ENCODE measurements at places on chromosomes 7 and 10.

- H3K4me1 ChIP-seq = peaks cover 9% of the 10 kb centered on the region
- peak overlapping the region; percentile 22 for H3K4me3 ChIP-seq
- no peaks in the 10 kb centered on the region for H3K27me3 ChIP-seq
- peak overlapping the region; percentile 58 for H3K27ac ChIP-seq
- H3K36me3 ChIP-seq = no peaks in the 10 kb centered on the region
Observed at GRCh38 chr10:88042160-88043100, 179.0 kb downstream of the PTEN start.

- H3K27ac ChIP-seq = peak overlapping the region; percentile 43
- no peaks in the 10 kb centered on the region for H3K27me3 ChIP-seq
- H3K4me1 ChIP-seq = no peaks in the 10 kb centered on the region
- H3K36me3 ChIP-seq = no peaks in the 10 kb centered on the region
Observed at GRCh38 chr10:11148142-11149028, 130.7 kb downstream of the CELF2 start.

GRCh38 chr7:106749165-106749564 is 88.2 kb upstream of the CCDC71L start:
- DNase-seq = no peak
- H3K36me3 ChIP-seq = no peaks in the 10 kb centered on the region
- H3K4me3 ChIP-seq = no peak overlapping the region
- no peaks in the 10 kb centered on the region for H3K4me1 ChIP-seq

DNA sequence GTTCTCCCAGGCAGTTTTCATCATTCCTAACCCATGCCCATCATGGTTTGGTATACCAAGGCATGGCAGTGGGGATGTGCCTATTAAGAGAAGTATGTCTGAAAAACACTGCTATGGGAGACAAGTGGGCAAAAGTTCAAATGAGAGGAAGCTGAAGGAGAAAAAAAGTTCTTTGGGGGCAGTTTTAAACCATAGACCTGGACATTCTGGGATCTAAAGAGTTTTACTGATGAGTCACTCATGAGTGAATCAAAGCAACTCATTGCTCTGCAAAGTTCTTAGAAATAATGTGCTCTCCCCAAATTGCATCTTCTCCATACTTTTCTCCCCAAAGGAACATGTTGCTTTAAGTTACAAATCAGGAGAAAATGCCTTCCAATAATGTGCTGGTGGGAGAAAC is 256.9 kb upstream of the MTPN start:
- no peak for DNase-seq
- H3K27me3 ChIP-seq = no peaks in the 10 kb centered on the region
- no peak overlapping the region for H3K27ac ChIP-seq
- no peaks in the 10 kb centered on the region for H3K36me3 ChIP-seq
- H3K4me1 ChIP-seq = no peaks in the 10 kb centered on the region

- no peaks in the 10 kb centered on the region for H3K36me3 ChIP-seq
- H3K27me3 ChIP-seq = no peaks in the 10 kb centered on the region
- DNase-seq = no peak
- no peak overlapping the region for H3K4me3 ChIP-seq
- H3K27ac ChIP-seq = no peak overlapping the region
- no peaks in the 10 kb centered on the region for H3K4me1 ChIP-seq
Observed at GRCh38 chr7:37718585-37718984, 35.0 kb downstream of the GPR141 start.

GRCh38 chr7:38806912-38807311 is 102.1 kb downstream of the VPS41 start:
- H3K27ac ChIP-seq = no peak overlapping the region
- no peaks in the 10 kb centered on the region for H3K27me3 ChIP-seq
- no peaks in the 10 kb centered on the region for H3K36me3 ChIP-seq
- H3K4me3 ChIP-seq = no peak overlapping the region
- no peak for DNase-seq
- H3K4me1 ChIP-seq = no peaks in the 10 kb centered on the region

DNA sequence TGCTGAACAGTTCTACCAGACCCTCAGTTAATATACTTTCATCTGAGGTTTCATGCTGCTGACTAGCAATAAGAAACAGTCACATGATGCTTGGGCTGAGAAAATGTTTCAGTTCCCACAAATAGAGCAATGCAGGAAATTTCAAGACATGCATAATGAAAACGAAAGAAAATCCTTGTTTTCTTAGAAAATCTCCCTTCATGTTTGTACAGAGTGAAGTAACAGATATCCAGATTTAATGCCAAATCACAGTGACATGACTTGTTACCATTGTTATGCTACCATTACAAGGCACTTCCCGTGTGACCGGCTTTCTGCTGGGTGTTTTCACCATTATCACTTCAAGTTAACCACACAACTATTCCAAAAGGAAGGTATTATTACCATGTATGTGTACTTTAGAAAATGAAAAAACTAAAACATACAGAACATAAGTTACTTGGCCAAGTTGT is 121.7 kb downstream of the DOCK4 start:
- H3K4me1 ChIP-seq = peaks cover 12% of the 10 kb centered on the region
- H3K36me3 ChIP-seq = no peaks in the 10 kb centered on the region
- H3K27ac ChIP-seq = peak overlapping the region; percentile 45
- no peak overlapping the region for H3K4me3 ChIP-seq

GRCh38 chr10:126854726-126855495 is 50.3 kb upstream of the DOCK1 start:
- H3K4me3 ChIP-seq = no peak overlapping the region
- no peaks in the 10 kb centered on the region for H3K4me1 ChIP-seq
- no peak for DNase-seq
- no peak overlapping the region for H3K27ac ChIP-seq
- H3K36me3 ChIP-seq = no peaks in the 10 kb centered on the region

DNA sequence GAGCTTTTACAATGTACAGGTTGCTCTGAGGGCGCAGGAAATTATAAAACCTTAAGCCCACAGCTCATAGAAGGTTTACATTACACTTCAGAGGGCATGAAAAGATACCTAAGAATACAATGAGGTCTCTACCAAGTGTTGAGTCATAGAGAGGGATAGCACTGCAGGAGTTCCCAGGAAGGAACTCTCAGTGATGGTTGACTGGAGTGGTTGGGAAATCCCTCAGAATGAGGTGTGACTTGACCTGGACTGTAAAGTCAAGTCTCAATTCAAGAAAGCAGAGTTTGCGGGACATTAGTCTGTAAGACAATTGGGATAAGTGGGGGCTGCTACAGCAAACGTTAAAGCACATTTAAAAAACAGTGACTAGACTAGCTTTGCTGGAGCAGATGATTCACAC is 21.9 kb downstream of the TNKS2 start:
- H3K4me1 ChIP-seq = no peaks in the 10 kb centered on the region
- H3K4me3 ChIP-seq = no peak overlapping the region
- peaks cover 5% of the 10 kb centered on the region for H3K36me3 ChIP-seq

GRCh38 chr7:149547126-149547525 is 49.5 kb upstream of the ZNF746 start:
- H3K27me3 ChIP-seq = no peaks in the 10 kb centered on the region
- H3K36me3 ChIP-seq = peaks cover 15% of the 10 kb centered on the region
- H3K27ac ChIP-seq = no peak overlapping the region
- no peaks in the 10 kb centered on the region for H3K4me1 ChIP-seq

DNA sequence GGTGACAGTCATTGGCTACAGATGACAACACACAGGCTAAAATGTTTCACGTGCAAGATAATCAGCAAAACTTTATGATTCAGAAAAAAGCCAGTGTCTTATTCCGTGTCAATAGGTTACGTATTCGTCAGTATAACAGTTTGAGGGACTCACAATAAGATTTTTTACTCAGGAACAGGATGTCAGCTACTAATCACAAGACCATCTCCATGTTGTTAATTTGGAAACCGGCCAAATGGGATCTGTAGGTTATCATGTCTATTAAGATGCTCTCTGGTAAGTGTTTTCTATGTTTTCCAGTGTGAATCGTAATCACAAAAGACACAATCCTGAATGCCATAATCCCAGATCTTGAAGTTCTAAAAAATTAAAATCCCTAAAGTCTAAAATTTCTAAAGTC is 197.3 kb downstream of the ETV1 start:
- no peaks in the 10 kb centered on the region for H3K4me1 ChIP-seq
- H3K4me3 ChIP-seq = no peak overlapping the region
- H3K36me3 ChIP-seq = no peaks in the 10 kb centered on the region
- H3K27ac ChIP-seq = no peak overlapping the region

GRCh38 chr7:137992550-137993394 is 9.1 kb downstream of the CREB3L2 start:
- no peaks in the 10 kb centered on the region for H3K36me3 ChIP-seq
- peak overlapping the region; percentile 83 for H3K27ac ChIP-seq
- peak; percentile 76 for DNase-seq
- H3K4me3 ChIP-seq = no peak overlapping the region
- H3K27me3 ChIP-seq = no peaks in the 10 kb centered on the region

GRCh38 chr7:87322912-87323311 is 22.6 kb upstream of the CROT start:
- no peaks in the 10 kb centered on the region for H3K27me3 ChIP-seq
- H3K4me1 ChIP-seq = no peaks in the 10 kb centered on the region
- H3K27ac ChIP-seq = no peak overlapping the region
- H3K4me3 ChIP-seq = no peak overlapping the region
- DNase-seq = no peak
- no peaks in the 10 kb centered on the region for H3K36me3 ChIP-seq

DNA sequence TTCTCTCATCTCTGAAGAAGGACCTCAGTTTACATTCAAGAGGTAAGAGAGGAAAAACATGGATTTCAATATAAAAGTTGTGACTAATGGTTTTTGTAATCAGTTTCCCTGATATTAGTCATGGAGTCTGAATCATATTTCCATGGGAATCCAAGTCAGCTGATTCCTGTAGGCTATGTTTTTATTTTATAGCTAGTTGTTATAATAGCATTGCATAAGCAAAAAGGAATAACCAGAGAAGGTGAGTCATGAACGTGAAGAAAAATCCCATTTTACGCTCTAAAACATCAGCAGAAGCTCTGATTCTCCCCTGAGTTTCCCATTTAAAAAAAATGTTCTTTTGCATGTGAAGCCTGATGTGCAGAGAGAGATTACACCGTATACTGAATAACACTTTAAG is 299.3 kb downstream of the SFMBT2 start:
- no peak overlapping the region for H3K27ac ChIP-seq
- no peaks in the 10 kb centered on the region for H3K36me3 ChIP-seq
- no peak overlapping the region for H3K4me3 ChIP-seq
- H3K27me3 ChIP-seq = no peaks in the 10 kb centered on the region
- no peak for DNase-seq
- H3K4me1 ChIP-seq = no peaks in the 10 kb centered on the region

DNA sequence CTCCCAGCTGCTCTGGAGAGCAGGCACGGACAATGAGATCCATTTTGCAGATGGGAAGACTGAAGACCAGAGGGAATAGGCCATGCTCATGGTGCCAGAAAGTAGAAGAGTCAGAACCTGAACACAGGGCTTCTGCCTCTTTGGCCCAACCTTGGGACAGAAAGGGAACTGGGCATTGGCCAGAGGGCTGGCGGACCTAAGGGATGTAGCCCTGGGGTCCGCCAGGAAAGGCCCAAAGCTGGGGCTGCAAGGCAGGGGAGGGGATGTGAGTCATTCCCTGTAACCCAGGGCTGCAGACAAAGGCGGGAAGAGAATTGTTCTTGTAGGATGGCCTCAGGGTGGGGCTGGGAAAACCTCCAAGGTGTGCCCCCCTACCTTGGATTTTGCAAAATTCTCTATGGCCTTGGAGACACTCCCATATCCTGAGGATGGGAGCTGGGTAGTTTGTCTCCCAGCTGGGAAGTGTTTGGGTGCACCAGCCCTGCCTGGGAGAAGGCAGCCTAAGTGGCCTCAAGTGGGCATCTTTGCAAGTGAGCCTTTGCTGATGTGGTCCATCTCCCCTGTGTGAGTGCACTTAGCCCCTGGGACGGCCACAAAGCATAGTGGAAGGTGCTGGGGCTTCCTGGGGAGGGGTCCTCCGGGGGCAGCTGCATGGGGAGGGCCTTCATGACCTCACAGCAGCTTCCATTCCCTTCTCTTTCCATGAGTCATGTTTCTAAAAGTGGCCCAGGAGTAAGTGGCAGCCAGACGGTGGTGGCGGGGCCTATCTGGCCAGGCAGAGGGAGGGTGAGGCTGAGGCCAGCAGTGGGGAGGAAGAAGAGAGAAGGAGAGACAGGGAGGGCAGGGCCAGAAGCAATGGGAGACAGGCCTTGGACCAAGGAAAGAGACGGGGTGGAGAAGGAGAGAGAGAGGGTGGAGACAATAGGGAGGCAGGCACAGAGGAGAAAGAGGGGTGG is 9.2 kb downstream of the AQP1 start:
- no peaks in the 10 kb centered on the region for H3K27me3 ChIP-seq
- no peaks in the 10 kb centered on the region for H3K4me1 ChIP-seq
- H3K4me3 ChIP-seq = no peak overlapping the region
- peak; percentile 30 for DNase-seq
- H3K36me3 ChIP-seq = no peaks in the 10 kb centered on the region
- peak overlapping the region; percentile 55 for H3K27ac ChIP-seq

- H3K36me3 ChIP-seq = no peaks in the 10 kb centered on the region
- no peak overlapping the region for H3K4me3 ChIP-seq
- no peaks in the 10 kb centered on the region for H3K27me3 ChIP-seq
- peaks cover 7% of the 10 kb centered on the region for H3K4me1 ChIP-seq
- peak; percentile 96 for DNase-seq
Observed at GRCh38 chr7:41955893-41956675, 253.2 kb upstream of the INHBA start.

- no peak for DNase-seq
- H3K36me3 ChIP-seq = no peaks in the 10 kb centered on the region
- no peak overlapping the region for H3K4me3 ChIP-seq
- H3K27ac ChIP-seq = no peak overlapping the region
Observed at GRCh38 chr7:132846086-132846485, 235.8 kb downstream of the CHCHD3 start.

DNA sequence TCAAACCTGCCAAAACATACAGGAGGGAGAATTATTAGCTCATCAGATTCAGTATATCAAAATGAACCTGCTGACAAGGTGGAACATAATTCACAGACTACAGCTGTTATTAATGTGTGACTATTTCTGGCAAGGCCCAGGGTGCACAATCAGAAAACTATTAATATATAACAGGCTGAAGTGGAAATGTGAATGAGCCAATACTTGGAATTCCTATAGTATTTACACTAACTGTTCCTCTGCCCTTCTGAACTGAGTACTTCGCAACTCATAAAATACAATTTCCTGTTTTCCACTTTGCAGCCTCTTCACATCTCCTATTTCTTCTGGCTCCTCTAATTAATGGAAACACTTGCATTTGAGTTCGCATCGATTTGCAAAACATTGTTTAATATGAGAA is 330.8 kb downstream of the DPP6 start:
- H3K4me1 ChIP-seq = no peaks in the 10 kb centered on the region
- H3K27ac ChIP-seq = no peak overlapping the region
- no peak overlapping the region for H3K4me3 ChIP-seq
- H3K36me3 ChIP-seq = no peaks in the 10 kb centered on the region

GRCh38 chr7:107201795-107202450 is 33.1 kb downstream of the HBP1 start:
- H3K27me3 ChIP-seq = no peaks in the 10 kb centered on the region
- no peak for DNase-seq
- no peak overlapping the region for H3K4me3 ChIP-seq
- no peak overlapping the region for H3K27ac ChIP-seq
- no peaks in the 10 kb centered on the region for H3K4me1 ChIP-seq

GRCh38 chr10:102780527-102780808 is 36.7 kb downstream of the WBP1L start:
- H3K4me3 ChIP-seq = peak overlapping the region; percentile 6
- H3K4me1 ChIP-seq = peaks cover 44% of the 10 kb centered on the region
- H3K27me3 ChIP-seq = no peaks in the 10 kb centered on the region

- DNase-seq = no peak
- H3K36me3 ChIP-seq = no peaks in the 10 kb centered on the region
- H3K27ac ChIP-seq = no peak overlapping the region
- H3K4me1 ChIP-seq = no peaks in the 10 kb centered on the region
- no peak overlapping the region for H3K4me3 ChIP-seq
- no peaks in the 10 kb centered on the region for H3K27me3 ChIP-seq
Observed at GRCh38 chr7:85320699-85321476, 134.0 kb upstream of the SEMA3D start.

- no peaks in the 10 kb centered on the region for H3K4me1 ChIP-seq
- no peaks in the 10 kb centered on the region for H3K27me3 ChIP-seq
- no peaks in the 10 kb centered on the region for H3K36me3 ChIP-seq
Observed at GRCh38 chr10:28737096-28737495, 59.8 kb downstream of the BAMBI start.
